ENCODE measurements at places on chromosomes 11 and 22.

GRCh38 chr11:68166969-68167368, 45.8 kb upstream of the CHKA start:
- no peak for DNase-seq

DNA sequence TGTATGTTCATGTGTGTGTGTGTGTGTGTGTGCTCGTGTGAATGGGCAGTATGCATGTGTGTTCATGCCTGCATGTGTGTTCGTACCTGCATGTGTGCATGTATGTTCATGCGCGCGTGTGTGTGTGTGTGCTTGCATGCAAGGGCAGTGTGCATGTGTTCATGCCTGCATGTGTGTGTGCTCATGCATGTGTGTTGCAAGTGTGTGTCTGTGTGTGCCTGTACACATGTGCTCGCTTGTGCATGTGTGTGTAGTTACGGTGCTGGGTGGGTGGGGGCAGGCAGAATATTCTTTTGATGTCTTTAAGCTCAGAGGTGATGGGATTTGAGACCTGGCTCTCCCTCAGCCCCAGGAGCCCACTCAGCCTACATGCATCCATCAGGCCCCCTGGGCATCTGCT, 822.1 kb downstream of the BRD1 start:
- no peak for DNase-seq

GRCh38 chr11:26199331-26200095, 132.4 kb upstream of the ANO3 start:
- peak; percentile 35 for DNase-seq

GRCh38 chr22:27407369-27407985, 394.1 kb downstream of the MN1 start:
- DNase-seq: no peak

DNA sequence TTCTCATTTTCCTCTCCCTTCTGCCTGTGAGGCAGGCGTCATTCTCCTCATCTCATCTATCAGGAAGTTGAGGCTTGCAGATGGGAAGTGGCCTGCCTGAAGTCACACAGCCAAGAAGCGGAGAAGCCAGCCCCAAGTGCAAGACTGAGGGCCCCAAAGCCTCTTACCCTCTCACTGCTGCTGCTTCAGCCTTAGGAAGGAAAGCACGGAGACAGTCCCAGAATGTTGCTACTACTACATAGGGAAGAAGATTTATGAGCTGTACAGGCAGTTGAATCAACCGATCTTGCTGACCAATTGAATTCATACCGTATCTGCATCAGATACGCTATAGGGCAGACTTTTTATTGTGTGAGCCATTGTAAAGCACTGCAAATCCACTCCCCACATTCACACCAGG, 89.0 kb downstream of the CWC15 start:
- no peak for DNase-seq

- DNase-seq: no peak
These were observed at the start of gene BEST1 for GRCh38 chr11:61950035-61950547. BEST1 (plus strand) TSS chr11:61950351; CDS start chr11:61951807, 1,456 bp downstream.

Measured in hindlimb muscle (tissue), 1 donor.